ENCODE measurements at places on chromosomes 11 and 22. TPM values are rescaled to one million over a fixed set of nuclear protein-coding genes. Genes with fewer than 3 reads are reported as not detected.

GAB4 gene
- total RNA-seq, result not detected

NXF1 gene
- total RNA-seq, result 121 TPM

- DNase-seq, result no peak
Measured at GRCh38 chr22:23217171-23218052, 37.1 kb downstream of the BCR start.

GRCh38 chr11:93648158-93648557, 13.3 kb upstream of the CEP295 start:
- peak; percentile 7 for DNase-seq

DNA sequence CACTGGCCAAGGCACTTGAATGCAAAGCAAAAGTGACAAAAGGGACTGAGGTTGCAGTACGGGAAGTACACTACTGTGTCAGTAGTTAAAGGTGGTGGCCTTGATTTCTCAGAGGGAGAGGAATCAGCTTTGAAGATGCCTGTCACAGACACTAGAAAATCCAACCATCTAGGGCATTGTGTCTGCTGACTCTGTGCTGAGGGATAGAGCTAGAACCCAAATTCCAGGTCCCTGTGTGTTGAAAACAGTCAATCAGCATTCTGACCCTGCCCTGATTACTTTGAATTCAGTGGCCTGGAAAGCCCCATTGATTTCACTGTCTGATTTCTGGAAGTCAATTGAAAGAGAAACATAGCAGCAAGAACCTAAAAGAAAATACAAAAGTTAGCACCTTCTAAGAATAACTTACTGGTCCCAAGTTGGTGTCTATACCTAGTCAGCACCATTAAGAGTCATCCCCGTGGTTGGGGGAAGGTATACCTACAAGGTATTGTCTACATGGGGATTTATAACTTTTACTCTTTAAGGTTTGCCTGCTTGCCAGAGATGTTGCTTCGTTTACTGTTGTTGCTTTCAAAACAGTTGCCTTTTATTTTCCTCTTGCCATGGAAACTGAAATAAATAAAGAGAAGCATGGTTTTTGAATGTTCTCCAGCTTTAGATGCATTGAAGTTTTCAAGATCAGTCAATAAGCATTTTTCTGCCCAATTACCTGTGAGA, 97.3 kb downstream of the PDHX start:
- peak; percentile 38 for DNase-seq

DNA sequence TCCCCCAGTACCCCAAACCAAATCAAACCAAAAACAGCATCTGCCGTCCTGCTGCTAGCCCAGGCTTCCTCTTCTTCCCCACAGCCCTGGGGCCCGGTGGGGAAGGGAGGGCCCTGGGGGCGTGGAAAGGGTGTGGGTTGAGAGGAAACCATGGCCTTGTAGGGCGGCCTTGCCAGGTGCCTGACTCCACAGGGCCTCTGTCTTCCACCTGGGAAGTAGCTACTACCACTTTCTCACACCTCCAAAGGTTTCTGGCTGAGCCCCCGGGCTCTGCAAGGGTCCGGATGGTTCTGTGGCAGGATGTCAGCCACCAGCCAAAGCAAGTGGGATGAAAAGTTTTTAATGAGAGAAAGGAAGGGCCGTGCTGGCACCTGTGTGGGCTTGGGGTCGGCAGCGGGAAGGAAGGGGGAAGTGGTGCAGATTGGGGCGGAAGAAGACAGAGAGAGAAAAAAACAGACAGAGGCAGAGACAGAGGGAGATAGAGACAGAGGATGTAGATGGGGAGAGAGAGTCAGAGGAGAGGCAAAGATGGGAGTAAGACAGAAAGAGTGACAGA, 10.5 kb downstream of the TPST2 start:
- peak; percentile 73 for DNase-seq

DNA sequence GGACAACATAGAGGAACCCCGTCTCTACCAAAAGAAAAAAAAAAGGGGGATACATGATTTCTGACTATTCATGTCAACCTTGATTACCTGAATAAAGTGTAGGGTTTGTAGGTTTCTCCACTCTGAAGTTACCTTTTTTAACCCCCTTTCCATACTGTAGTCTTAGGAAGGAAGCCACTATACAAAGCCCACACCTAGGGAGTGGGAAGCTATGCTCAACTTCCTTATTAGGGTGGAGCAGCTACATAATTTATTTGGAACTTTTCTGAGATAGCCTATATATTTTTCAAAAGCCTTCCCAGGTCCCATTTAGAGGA, 582 bp upstream of the ATP6V1E1 start:
- DNase-seq, result no peak

Measured in activated CD4-positive, alpha-beta T cell treated with anti-CD3 and anti-CD28 coated beads, Interleukin-2, amount 10 ng/mL, durations not matched to agents 7 days and 5 days (primary cell).